Right kidney (tissue), 9 donors: ENCODE measurements at places on chromosomes 5 and 9.
A peak's percentile ranks its signal among the peaks of the same experiment; 100 is the strongest.

GRCh38 chr5:147481376-147481775 is 28.5 kb downstream of the DPYSL3 start:
- no peak for DNase-seq

GRCh38 chr5:172685091-172685490 is 44.0 kb downstream of the NEURL1B start:
- no peak for DNase-seq

- no peak for DNase-seq
Measured at GRCh38 chr9:82912645-82913044, 150.3 kb downstream of the RASEF start.

GRCh38 chr5:126363658-126364057 is 59.6 kb upstream of the GRAMD2B start:
- no peak for DNase-seq

GRCh38 chr9:21465859-21466518 is 16.1 kb downstream of the IFNE start:
- no peak for DNase-seq

DNA sequence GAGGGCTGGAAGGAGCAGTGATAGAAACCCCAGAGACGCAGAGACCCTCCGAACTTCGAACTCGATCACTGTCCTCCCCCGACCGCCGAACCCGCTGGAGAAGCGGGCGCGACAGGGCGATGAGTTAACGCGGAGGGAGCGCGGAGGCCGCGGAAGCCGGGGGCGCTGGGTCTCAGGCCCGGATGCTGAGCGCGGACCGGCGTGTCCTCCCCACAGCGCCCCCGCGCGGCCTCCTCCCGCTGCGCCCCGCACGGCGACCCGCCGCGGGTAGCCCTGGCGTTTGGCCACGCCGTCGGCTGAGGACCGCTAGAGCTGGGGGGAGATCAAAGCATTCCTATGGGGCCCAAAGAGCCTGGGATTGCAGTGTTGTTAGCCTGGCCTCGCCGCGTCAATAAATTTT is 7.7 kb upstream of the DMRT2 start:
- DNase-seq: peak; percentile 81

DNA sequence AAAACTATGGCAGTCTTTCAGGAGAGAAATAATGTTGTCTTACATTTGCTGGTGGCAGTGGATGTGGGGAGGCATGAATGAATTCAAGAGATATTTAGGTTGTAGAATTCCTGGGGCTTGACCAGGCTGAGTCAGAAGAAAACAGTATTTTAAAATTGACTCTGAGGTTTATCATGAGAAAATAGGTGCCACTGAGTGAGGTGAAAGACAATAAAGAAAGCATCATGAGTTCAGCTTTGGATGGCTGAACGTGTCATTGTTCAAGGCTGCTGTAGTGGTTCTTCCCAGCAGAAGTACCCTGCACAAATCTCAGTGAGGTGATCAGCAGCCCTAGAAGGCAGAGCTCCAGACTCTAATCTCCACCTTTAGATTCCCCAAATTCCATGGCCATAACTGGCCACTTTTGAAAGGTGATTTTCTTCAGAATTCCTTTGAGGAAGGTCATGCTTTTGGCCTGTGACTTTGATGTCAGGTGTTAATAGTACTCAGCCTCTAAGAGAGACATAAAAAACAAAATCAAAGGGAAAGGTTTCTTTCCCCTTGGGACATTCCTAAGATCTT is 395.4 kb downstream of the NTRK2 start:
- no peak for DNase-seq

DNA sequence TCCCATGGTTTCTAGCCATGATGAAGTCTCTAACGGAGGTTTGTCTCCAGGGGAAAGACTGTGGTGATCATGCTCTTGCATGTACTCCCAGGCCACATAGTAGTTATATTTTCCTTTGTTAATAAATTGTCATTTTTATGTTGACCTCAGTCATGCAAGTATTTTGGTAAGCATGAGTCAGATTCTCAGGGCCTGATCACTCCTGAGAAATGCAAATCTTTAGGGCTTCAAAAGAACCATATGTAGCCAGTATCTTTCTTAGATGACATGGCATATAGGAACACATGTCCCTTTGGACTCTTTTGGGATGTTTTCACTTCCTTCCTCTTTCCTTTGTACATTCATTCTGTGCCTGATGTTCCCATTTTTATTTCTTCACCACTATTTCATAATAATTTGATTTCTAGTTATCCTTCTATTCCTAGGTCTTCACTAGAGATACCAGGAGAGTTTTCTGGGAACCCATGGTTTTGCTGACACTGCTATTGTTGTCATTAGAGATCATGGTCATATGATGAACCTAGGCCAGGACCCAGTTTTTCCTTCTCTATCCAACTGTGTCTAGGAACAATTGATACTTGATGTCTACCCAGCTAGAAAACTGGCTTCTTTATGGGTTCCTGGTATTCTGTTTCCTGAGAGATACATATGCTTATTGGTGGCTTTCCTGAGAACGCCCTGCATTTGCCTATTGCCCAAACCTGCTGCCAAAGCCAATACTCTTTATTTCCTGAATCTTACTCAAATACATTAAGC is 248.1 kb upstream of the NREP start:
- no peak for DNase-seq

DNA sequence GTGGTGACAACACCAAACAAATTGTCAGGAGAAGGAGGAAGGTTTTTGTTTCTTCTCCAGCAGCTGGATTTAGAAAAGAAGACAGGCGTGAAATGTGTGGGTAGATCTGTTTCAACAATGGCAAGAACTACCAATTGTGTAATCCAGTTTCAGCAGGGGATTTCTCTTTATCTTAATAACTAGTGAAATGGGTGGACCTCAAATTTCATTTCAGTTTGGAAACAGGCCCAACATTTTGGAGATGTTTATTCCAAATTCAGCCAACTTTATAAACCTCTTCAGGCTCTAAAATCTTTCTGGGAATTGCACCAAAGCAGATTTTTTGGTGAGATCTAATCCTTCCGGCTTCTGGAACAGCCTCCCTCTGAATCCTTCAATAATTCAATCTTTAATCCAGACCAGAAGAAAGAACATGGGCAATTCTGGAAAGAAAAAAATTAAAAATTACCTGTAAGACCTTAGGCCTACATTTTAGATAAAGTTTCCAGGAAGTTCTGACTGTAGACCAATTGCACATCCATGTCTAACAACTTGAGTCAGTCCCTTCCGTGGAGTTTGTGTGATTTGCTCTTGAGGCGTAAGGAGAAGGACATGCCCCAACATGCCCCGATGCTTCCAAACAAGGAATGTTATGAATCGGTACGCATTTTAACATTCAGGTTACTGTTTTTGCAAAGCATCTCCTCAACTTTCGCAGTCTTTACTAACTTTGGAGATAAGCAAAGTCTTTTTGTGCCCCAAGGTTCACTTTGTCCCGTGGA is 423.6 kb downstream of the IRX1 start:
- no peak for DNase-seq

DNA sequence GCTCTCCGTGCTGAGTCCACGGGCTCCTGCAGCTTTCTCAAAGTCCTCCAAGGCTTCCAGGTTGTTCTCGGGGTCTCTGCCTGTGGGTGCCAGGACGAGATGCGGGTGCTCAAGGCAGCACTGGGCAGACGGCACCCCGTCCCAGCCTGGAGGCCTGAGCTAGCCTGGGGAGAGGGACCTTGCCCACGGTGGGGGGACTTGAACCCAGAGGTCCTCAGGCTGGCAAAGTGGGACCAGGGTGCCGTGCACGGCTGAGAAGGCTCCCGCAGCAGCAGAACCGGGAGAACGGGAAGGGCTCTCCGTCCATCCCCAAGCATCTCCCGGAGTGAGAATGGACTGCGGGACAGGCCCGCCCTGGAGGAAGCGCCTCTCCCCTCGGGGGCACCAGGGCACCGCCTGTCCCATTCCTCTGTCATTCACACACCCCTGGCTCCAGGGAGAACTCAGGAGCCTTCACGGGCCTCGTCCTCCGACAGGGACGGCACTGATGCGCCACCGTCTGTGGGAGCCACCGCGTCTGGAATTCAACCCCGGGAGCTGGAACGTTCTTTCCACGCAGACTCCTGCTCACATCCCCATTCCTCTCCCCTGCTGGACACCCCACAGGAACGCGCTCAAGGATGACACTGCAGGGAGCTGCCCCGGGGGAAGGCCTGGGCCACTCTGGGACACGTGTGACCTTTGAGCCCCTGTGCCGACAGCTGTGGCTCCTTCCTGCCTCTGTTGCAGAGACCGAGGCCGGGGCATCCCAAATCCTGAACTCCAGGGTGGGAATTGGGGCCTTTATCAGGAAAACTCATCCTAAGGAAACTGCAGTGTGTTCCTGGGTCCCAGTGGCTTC is 16.3 kb upstream of the OBP2B start:
- no peak for DNase-seq

- DNase-seq: no peak
Measured at GRCh38 chr9:18855656-18856055, 177.4 kb downstream of the SAXO1 start.

- no peak for DNase-seq
Measured at GRCh38 chr5:181051841-181052671, 12.0 kb downstream of the BTNL9 start.

GRCh38 chr5:167096816-167097215 is 1194.6 kb upstream of the WWC1 start:
- no peak for DNase-seq

DNA sequence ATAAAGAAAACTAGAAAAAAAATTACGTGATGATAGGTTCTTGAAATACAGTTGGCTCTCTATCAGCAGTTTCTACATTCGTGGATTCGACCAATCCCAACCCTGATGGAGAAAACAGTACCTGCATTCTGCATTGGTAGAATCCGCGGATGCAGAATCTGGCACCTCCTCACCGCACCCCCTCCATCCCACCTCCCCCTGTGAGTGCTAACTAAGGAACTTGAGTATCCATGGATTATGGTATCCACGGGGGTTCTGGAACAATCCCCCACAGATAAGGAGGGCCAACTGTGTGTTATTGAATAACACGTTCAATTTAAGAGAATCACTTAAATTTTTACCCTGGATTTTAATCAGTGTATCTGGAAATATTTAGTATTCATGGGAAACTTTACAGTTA is 10.5 kb upstream of the PSIP1 start:
- no peak for DNase-seq

- DNase-seq: no peak
Measured at GRCh38 chr9:99060621-99061020, 44.3 kb upstream of the TGFBR1 start.

DNA sequence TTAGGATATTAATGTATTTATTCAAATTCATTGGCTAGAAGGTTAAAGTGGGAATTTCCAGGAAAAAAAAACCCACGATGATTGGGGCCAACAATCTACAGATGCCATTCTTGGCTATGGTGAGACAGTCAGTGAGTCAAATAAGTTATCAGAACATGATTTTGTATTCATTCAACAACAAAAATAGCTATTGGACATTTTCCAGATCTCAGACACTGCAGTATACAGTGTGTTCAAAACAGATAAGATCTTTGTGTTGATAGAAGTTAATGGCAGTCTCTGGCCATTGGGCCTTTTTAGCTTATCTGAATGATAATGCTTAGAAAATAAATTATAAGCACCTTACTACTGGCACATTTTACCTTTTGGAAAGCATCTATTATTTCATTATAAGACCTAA is 547.7 kb downstream of the MAT2B start:
- no peak for DNase-seq

DNA sequence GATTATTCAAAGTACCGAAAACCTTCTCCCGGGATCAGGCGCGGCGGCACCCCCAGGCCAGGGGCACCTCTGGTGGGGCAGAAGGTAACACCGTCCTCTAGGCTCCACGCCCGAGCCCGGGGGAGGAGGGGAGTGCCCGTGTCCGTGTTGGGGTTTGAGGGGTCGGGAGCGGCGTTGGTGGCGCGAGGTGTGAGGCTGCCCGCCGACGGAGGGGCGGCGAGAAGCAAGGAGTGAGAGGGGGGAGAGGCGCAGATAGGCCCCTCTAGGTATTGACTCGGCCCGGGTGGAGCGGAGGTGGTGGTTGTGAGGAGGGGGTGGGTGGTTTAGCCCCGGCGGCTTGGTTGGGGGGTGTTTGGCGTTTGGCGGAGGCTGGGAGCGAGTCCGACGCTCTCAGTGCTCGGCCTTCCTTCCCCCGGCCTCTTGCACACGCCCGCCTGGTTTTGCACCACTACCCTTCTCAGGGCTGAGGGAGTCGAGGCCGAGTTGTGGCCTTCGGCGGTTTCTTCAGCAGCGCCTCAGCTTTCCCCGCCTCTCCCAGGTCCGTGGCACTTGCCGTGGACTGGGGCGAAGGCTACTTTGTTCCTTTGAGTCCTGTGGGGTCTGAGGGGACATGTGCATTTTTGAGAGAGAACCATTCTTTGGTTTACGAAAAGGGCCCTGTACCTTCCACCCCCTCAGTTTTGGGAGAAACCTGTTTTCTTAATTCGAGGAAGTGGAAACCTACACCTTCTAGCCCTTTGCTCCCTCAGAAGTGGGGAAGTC is 450 bp downstream of the GPBP1 start:
- DNase-seq: no peak

GRCh38 chr9:119009249-119009648 is 360.0 kb downstream of the BRINP1 start:
- DNase-seq: no peak

- DNase-seq: no peak
Measured at GRCh38 chr5:141870228-141870627, 8.0 kb downstream of the PCDH1 start.

GRCh38 chr9:15944341-15944740 is 391.5 kb downstream of the CCDC171 start:
- DNase-seq: no peak
